ENCODE measurements at places on chromosomes 16 and 17.

DNA sequence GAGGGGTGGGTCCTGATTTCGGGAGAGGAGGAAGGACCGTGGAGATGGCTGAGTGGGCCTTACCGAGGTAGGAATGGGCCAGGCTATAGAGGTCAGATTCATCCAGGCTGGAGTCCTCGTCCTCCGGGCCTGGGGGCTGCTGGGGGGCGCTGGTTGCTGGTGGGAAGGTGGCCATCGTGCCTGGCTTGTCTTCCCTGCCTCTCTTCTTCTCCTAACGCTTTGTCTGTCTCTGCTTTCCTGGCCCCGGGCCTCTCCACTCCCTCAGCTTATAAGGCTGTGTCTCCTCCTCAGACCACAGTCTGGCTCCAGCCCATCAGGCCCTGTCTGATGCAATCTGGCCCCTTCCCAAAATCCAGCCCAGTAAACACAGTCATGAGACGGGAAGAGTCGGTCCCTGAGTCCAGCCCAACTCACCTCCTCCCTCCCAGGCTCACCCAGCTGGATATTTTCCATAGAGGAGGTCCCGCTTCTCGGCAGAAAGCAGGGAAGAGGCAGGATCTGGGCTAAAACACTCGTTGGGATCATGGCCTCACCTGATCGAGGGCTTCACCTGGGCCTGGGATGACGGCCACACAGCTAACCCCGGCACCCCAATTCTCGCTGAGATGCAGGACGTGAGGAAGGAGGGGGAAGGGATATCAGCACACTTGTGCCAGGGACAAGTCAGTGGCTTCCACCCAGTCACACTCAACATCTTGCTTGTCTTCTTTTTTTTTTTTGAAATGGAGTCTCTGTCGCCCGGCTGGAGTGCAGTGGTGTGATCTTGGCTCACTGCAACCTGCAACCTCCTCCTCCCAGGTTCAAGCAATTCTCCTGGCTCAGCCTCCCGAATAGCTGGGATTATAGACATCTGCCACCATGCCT, at the start of gene NUPR1:
Gene NUPR1, minus strand, starts transcription at position 242 of the 864 bp plus-strand sequence. Its CDS starts 67 bp downstream, at position 175.
- DNase-seq: peak; percentile 93

DNA sequence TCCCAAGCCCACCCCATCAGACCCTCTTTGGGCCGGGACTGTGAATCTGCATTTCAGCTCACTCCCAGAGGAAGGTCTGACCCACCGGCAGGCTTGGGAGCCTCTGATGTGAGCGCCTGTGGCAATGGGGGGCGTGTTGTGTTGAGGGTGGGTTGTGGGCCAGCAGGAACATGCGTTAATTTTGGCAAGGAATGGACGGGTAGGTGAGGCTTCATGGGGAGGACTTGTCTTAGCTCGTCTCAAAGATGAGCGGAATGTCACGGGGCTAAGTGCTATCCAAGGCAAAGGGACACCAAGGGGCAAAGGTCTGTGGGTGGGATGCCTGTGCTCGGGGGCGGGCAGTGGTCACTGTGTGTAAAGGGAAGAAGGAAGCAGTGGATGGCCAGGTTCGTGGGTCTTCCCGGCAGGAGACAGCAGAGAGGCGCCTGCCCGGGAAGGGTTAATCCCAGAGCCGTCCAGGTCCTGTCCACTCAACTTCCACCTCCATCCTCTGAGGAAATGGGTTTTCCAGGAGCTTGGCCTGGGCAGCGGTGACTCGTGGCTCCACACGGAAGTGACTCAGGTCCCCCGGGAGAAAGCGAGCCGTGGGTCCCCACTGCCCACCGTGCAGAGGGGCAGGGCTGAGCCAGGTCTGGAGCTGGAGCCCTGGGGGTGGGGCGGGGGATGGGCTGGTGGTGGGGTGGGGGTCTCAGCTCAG, 17.4 kb downstream of the ADGRG1 start:
- no peak for DNase-seq

DNA sequence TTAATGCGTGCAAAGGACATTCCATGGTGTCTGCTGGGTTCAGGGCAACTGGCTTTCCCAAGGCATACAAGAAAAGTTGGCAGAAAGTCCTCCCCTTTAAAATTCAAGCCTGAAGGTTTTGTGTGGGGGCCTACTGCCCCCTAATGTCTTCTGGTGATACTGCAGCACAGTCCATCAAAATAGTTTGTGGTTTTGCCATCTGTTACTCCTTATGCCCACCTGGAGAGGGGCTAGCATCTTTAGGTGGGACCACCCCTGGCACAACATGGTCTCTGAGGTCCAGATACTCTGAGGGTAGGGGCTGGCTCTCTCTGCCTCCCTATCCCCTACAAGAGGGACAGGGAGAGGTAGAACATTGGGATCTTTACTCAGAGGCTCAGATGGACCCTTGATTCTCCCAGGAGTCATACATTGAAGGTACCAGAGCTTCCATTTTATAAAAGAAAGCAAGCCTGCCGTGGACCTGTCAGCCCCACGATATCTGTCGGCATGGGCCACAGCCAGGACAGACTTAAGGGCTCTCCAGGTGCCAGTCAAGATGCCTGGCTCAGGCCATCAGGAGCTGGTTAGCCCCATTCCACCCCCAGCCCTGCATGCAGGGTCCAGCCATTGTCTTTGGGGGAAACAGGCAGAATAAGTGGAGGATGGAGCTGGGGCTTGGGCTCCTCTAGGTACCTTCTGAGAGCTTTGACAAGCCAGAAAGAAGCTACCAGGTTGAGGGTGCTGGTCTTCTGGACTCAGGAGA, 6.3 kb downstream of the ESRP2 start:
- DNase-seq: no peak

GRCh38 chr17:77542551-77543490, 402.1 kb downstream of the SEC14L1 start:
- peak; percentile 24 for DNase-seq

- no peak for DNase-seq
Observed at GRCh38 chr16:83842756-83843507, 35.2 kb downstream of the HSBP1 start.

- DNase-seq: no peak
Observed at GRCh38 chr17:77377710-77378235, 237.0 kb downstream of the SEC14L1 start.

DNA sequence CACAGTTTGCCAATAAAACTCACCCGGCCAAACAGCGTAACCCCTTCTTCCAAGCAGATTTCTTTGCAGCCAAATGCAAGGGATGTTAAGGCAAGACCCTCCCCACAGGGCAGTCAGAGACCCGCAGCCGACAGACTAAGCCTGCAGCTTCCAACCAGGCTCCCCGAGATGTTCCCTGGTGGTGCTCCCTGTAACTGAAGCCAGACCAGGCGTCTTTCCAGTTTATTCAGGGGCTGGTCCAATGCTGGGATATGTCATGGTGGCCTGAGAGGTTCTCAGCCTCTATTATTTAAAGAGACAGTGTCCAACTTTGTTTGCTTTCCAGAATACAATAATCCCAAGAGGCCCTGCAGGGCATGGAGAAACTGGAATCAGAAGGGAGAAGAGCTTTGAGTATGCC, at the start of gene PMP22:
Gene PMP22, minus strand, starts transcription at position 196 of the 400 bp plus-strand sequence. CDS start 4,599 bp downstream, outside the sequence.
- DNase-seq: no peak

- no peak for DNase-seq
Observed at GRCh38 chr17:65588181-65588808, 26.8 kb upstream of the AXIN2 start.

DNA sequence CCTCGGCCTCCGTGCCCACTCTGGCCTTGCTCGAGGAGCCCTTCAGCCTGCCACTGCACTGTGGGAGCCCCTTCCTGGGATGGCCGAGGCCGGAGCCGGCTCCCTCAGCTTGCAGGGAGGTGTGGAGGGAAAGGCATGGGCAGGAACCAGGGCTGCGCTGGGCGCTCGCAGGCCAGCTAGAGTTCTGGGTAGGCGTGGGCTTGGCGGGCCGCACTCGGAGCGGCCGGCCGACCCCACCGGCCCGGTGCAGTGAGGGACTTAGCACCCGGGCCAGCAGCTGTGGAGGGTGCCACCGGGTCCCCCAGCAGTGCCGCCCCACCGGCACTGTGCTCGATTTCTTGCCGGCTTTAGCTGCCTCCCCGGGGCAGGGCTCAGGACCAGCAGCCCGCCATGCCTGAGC, 101.0 kb upstream of the IRX5 start:
- DNase-seq: no peak

Measured in BJ (cell line).